Stimulated activated CD4-positive, alpha-beta T cell treated with anti-CD3 and anti-CD28 coated beads, TNF-alpha, amount 100 ng/mL, for 1 hour (primary cell): ENCODE measurements at places on chromosomes 16 and 17.

- DNase-seq = no peak
Measured at GRCh38 chr16:84378567-84378966, 10.2 kb downstream of the ATP2C2 start.

GRCh38 chr17:1649844-1650501 is at the start of gene RILP:
RILP (minus strand) TSS chr17:1649866; CDS start chr17:1649804, 62 bp downstream.
- DNase-seq = no peak

DNA sequence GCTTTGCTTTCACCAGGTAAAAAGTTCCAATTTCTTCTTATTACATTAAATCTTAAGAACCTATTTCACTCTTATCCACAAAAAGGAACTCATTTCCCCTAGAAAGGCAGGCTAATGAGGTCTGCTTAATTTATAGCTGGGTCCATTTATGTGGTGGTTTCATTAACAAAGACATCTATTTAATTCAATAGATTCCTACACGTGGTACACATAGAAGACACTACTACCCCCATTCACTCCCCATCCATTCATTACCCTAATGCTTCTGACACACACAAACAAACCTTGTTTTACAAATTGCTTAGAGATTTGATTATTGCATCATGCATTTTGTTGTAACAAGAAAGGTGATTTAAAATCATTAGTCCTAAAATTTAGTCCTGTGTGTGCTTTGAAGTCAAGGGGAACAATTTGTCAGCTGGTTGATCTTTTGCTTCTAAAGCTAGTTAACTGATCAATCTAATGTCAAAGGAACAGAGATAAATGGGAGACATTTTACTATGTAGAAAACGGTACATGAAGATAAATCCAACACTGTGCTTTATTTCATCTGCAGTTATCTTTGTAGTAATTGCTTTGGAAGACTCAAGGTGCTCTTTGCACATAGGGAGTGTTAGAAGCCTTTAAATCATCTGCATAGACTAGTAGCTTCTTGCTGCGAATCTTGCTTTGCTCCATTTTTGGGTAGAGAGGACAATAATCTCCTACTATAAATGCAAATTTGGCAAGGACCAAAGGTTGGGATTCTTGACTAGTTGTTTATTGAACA is 379.2 kb downstream of the CDH11 start:
- no peak for DNase-seq

DNA sequence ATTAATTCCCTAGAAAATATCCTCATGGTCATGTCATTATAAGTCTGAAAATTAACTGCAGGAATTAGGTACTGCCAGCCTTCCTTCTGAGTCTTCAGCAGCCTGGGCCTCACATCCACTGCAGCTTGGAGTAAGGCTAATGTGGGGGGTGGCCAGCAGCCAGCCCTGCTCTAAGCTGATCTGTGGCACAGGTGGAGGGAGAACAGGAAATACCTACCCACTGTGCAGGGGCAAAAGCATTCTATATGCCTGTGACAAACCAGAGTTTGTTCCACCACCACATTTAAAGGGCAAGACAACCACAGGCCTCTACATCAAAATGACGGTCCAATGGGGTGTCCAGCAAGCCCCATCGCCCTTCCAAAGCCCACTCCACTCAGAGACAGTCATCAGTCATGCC is 9.4 kb downstream of the NPRL3 start:
- DNase-seq = no peak

DNA sequence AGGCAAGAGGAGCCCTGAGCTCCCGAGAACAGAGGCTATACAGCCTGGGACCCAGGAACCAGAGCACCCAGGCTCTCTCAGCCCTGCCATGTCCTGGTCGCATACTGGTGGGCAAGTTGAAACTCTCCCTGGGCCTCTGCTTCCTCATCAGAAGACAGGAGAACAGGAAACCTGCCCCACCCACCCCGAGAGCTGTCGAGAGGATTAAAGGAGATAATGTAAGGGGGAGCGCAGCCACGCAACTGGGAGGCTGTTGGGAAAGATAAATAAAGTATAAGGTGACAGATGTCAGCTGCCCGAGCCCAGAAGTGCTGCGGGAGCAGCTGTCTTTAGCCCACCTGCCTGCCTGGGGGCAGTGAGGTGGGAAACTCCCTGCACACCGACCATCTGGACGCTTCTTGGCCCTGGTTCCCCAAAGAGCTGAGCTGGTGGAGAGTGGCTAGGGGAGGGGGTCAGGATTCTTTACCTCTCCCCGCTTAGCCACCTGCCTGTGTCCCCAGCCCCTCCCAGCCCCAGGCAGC is 6.8 kb downstream of the KIF19 start:
- no peak for DNase-seq

DNA sequence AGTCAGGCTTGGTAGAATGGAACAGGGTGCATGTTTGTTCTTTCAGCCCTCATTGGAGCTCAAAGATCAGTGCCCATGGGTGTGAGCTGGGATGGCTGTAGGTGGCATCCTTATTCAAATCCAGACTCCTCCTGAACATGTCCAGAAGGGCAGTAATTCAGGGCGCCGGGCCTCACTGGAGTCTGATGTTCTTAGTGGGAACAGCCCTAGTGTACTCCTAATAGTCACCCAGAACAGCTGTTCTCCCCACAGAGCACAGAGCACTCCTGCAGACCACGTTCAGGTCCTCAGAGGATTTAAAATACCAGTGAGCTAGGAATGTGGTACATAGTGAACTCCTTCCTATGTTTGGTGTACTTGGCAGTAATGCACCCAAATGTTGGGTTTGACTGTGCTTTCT is 96.2 kb downstream of the BANP start:
- DNase-seq = no peak

- DNase-seq = no peak
Measured at GRCh38 chr17:80328634-80329380, 68.2 kb downstream of the RNF213 start.

DNA sequence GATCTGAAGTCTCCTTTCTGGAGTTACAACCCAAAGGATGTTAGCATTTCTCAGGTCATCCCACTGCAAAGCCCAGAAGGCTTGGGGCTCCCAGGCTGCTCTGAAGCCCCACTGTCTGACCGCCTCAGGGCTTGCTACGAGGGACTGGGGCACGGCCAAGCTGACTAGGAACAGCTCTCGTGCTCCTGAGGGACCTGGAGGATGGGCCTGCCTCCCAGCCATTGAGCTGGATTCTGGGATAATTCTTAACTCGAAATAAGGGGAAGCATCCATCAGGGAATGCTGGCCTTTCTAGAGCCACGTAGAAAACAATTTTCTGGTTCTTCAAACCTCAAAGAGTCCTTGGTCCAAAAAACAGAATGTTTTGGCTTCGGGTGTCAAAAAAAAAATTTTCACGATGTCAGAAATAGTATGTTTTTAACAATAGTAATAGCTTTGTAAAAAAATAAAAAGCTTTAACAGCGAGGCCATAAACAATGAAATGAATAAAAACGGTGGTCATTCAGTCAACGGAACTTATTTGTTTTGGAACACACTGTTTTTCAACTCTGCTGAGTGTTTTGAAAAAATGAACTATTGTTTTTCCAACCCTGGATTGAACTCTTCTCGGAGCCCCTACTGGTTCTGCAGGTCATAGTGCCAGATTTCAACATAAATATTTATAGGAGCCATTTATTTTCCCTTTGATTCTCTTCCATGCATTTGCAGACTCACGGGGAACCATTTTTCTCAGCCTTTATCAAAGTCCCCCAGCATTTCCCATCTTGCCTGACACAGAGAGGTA is 16.4 kb upstream of the HERPUD1 start:
- DNase-seq = no peak

DNA sequence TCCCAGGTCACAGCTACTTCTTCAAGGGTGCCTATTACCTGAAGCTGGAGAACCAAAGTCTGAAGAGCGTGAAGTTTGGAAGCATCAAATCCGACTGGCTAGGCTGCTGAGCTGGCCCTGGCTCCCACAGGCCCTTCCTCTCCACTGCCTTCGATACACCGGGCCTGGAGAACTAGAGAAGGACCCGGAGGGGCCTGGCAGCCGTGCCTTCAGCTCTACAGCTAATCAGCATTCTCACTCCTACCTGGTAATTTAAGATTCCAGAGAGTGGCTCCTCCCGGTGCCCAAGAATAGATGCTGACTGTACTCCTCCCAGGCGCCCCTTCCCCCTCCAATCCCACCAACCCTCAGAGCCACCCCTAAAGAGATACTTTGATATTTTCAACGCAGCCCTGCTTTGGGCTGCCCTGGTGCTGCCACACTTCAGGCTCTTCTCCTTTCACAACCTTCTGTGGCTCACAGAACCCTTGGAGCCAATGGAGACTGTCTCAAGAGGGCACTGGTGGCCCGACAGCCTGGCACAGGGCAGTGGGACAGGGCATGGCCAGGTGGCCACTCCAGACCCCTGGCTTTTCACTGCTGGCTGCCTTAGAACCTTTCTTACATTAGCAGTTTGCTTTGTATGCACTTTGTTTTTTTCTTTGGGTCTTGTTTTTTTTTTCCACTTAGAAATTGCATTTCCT is 3.4 kb upstream of the LPCAT2 start:
- no peak for DNase-seq

GRCh38 chr17:8406174-8406573 is 8.5 kb upstream of the RNF222 start:
- DNase-seq = no peak

GRCh38 chr16:58124601-58124915 is 4.6 kb downstream of the CFAP20 start:
- DNase-seq = no peak

- no peak for DNase-seq
Measured at GRCh38 chr17:42946812-42947211, 17.4 kb downstream of the AARSD1 start.

- DNase-seq = no peak
Measured at GRCh38 chr17:78223061-78223460, 8.4 kb upstream of the TMEM235 start.

GRCh38 chr17:37489197-37490001 is at the start of gene DUSP14:
DUSP14 (plus strand) TSS chr17:37489891; CDS start chr17:37512273, 22,382 bp downstream.
- peak; percentile 66 for DNase-seq

GRCh38 chr16:12951392-12951791 is 50.0 kb downstream of the SHISA9 start:
- DNase-seq = no peak

- no peak for DNase-seq
Measured at GRCh38 chr17:1976000-1976682, 49.0 kb downstream of the RTN4RL1 start.

GRCh38 chr16:23518435-23518891 is 8.2 kb upstream of the GGA2 start:
- DNase-seq = no peak

- no peak for DNase-seq
Measured at GRCh38 chr16:65961476-65962143, 404.9 kb upstream of the CDH5 start.

DNA sequence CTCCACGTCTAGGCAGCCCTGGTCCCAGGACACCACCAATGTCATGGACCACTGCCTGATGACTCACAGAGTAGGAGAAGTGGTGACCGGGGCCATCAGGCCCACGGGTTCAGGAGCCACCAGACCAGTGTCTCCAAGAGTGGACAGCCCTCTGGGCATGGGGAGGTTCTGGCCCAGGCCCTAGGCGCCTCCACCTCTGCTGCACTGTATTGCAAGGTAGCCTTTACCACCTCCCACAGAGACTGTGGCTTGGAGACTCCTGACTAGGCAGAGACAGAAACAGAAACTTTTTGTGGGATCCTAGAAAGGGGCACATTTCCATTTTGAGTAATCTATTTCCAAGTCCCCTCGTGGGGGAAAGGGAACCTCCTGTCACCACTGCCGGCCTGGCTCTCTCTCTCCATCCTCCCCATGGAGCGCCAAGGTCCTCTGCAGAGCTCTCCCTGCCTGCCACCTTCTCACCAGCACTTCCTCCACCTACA is 2.9 kb downstream of the CDIP1 start:
- DNase-seq = no peak

DNA sequence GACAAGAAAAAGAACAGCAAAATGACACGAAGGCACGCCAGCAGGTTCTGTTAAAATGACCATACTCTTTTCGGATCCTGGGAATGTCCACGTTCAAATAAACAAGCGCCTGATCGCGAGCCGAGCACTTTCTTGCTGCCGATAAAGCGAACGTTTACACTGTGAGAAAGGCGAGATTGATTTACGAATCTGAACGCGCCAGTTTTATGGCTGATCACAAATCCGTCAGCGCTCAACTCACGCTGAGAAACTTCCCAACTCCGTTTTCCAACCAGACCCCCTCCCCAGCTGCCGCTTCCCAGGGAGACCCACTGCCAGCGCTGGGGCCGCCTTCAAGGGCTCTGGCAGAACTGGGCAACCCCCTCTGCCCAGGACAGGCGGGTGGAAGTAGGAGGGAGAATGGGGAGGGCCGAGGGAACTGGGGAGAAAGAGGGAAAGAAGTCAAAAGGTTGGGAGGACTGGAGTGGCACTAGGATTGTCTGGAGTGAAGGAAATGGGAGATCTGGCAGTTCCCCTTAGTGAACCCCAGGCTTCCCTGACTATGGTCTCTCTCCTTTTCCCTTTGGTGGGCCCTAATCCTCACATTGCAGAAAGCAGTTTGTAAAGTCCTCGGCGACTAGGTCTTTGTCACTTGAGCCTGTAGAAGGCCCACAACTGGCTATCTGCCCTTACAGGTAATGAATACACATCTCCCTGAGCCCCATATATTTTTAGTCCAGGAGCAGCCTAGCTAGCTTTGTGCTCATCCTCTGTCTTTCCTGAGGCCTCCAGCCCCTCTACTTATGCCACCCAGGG is 6.9 kb downstream of the HOXB4 start:
- DNase-seq = no peak

GRCh38 chr17:58088624-58089023 is 5.4 kb downstream of the DYNLL2 start:
- DNase-seq = no peak
